GM12892 (cell line): ENCODE measurements at places on chromosomes 13 and 19.

- no peak for DNase-seq
Observed at GRCh38 chr13:75585153-75585552, 35.6 kb downstream of the UCHL3 start.

GRCh38 chr19:4391701-4392483 is 8.5 kb downstream of the SH3GL1 start:
- DNase-seq: no peak

- DNase-seq: no peak
Observed at GRCh38 chr13:80430561-80430960, 89.6 kb upstream of the SPRY2 start.

DNA sequence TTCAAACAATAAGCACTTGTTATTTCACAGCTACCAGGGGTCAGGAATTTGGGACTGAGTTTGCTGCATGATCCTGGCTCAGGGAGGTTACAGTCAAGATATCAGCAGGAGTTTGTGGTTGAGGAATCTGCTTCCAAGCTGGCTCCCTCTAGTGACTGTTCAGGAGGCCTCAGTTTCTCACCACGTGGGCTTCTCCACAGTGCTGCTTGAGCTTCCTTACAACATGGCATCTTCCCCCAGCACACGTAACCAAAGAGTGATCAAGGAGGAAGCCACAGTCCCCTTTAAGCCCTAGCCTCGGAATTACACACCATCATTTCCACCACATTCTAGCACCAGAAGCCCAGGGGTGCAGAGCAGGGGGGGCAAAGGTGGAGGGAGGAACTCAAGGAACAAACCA is 28.8 kb downstream of the CELF5 start:
- no peak for DNase-seq

- DNase-seq: no peak
Observed at GRCh38 chr13:43744261-43745031, 42.3 kb downstream of the ENOX1 start.

- DNase-seq: no peak
Observed at GRCh38 chr19:18610245-18610555, 2.5 kb upstream of the TMEM59L start.

DNA sequence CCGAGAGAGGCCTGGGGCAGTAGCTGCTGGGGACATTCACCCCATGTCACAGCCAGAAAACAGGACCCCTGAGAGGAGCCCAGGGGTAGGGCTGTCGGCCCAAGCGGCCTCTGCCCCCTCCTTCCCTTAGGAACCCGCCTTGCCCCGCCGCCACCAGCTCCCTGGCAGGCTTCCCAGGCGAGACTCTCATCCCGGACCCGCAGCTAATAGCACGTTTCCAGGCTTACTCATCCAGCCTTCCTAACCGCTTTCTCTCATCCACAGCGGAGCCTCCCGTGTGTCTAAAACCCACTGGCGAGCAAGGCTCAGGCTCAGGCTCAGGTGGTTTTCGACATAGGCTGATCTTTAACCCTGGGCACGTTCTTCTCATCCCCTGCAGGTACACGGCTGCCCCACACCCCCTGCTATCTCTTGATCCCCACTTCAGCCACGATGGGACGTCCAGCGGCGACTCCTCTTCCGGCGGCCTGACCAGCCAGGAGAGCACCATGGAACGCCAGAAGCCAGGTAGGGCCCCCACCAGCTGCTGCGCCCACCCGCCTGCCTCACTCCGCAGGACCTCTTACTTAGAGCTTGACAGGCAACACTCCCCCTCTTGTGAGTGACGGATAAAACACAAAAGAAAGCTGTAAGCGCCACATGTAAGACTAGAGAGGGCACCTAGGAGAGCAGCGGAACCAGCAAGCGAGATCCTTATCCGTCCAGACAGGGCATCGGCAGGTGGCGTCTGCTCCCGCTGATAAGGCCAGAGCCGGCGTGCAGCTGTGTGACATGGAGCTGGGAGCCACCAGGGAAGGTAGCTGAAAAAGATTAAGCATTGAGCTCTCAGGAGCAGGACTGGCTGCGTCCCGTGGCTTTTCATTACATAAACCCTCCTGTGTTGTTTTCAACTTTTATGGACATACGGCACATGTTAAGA is 71.3 kb downstream of the DPF1 start:
- no peak for DNase-seq

GRCh38 chr13:28544026-28544425 is 49.1 kb upstream of the FLT1 start:
- DNase-seq: no peak

DNA sequence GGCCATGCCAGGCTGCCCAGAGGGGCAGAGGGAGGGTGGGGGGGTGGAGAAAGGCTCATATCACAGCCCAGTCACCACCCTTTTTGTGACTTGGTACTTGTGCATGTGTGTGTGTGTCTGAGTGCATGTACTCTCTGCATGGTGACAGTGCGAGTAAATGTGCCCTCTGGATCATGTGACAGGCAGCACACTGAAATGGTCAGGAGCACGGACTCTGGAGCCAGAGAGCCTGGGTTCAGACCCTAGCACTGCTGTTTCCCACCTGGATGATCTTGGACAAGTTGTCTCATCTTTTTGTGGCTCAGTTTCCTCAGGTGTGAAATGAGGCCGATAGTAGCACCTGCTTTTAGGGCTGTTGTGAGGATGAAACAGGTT is 2.0 kb downstream of the CIC start:
- DNase-seq: no peak

- DNase-seq: no peak
Observed at GRCh38 chr19:41691268-41691970, 3.3 kb upstream of the CEACAM7 start.

DNA sequence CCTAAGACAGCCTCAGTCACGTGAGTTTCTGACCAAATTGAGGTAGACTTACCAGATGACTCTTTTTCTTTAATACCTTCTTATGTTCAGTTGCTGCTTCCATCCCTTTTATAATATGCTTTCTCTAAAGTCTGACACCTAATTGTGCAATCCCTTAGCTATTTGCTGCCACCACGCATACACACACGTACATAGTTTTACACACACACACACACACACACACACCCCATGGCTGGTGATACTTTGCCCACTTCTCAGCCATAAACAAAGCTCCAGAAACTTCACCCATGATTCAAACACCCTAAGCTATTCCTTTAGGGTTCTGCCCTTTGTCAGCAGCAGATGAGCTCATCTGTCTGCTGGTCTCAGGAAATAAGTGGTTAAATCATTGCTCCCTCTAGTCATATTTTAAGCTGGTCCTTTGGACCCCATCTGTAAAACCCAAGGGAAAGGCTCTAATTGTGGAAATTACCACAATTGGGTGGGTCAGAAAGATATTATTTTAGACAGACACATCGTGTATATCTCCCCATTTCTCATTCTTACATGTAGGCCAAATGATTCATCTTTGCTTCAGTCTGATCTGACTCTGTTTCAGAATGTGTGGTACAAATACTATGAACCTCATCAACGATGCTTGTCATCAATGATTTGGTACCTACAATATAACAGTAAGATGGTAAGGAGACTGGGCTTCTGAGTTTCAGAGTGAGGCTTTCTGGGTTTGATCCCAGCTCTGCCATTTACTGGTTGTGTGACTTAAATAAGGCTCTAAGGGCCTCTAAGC is 69.2 kb downstream of the NALCN start:
- DNase-seq: no peak

GRCh38 chr19:32498648-32499200 is 82.3 kb upstream of the PDCD5 start:
- DNase-seq: no peak

DNA sequence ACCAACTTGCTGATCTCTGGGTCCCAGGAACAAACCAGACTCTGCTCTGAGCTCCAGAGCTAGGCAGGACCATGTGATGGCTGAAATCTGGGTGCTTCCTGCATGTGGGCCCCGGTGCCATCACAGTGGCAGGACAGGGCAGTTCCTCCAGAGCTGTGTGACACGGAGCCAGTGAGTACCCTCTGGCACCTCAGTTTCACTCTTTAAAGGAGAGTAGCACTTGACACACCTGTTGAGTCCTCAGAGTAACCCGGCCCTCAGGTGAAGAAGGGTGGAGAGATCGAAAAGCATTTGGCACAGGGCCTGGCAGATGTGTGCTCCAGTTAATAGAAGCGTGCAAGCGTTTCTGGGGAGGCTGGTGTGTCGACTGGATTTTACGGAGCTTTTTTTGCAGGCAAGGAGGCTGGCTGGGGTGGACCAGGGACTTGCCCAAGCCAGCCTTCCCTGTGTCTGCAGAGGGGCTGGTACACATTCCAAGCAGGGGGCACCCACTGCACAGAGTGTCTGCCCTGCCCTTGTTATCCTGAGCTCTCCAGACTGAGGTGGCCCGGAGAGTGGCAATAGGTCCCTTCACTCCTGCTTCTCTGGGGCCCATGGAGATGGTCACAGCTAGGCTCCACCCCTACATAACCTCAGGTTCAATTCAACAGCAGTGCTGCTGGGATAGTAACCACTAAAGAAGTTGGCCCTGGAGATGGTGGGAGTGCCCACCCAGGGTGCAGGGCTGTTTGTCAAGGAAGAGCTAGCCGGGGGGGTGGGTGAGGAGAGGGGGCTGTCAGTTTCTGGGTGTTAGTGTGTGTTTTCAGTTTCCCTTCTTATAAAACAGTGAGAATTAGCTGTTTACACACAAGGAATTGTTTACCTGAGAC is 8.3 kb downstream of the RPS19 start:
- no peak for DNase-seq

DNA sequence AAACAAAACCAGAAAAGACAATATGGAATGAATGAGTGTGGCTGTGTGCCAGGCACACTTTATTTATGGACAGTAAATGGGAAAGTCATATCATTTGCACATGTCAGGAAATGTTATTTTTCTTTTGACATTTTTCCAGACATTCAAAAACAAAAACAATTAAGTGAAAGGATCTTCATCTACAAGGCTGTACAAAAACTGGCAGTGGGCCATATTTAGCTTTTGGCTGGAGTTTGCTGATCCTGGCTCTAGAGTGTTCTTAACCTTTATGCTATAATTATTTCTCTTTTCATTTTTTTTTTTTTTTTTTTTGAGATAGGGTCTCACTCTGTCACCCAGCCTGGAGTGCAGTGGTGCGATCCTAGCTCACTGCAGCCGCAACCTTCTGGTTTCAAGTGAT is 6.5 kb upstream of the TNFSF9 start:
- no peak for DNase-seq
